ENCODE measurements at places on chromosomes 4 and X.

DNA sequence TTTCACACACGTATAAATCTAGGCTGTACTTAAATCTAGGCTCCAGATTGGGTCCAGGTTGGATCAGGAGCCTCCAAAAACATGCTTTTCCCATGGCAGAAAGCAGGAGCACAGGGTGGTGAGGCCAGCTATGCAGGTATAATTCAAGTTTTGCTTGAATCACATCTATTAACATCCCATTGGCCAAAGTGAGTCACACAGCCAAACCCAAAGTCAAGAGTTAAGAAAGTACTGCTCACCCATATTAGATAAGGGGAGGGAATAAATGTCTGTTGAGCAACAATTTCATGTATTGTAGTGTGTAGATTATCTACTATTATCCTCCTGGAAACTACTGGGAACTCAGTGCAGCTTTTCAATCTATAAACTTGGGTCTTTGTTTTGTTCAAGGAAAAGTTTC is 12.8 kb downstream of the SUPT20HL2 start:
- no peak for DNase-seq

GRCh38 chr4:109846395-109847098 is 1.4 kb upstream of the LRIT3 start:
- DNase-seq: no peak

GRCh38 chr4:78197947-78198346 is 140.8 kb downstream of the FRAS1 start:
- DNase-seq: no peak

GRCh38 chr4:188767496-188767895 is 628.3 kb downstream of the TRIML1 start:
- no peak for DNase-seq

GRCh38 chr4:139774759-139775487 is 109.3 kb downstream of the MGST2 start:
- no peak for DNase-seq

GRCh38 chr4:132123870-132124623 is 1025.0 kb upstream of the PCDH10 start:
- no peak for DNase-seq

DNA sequence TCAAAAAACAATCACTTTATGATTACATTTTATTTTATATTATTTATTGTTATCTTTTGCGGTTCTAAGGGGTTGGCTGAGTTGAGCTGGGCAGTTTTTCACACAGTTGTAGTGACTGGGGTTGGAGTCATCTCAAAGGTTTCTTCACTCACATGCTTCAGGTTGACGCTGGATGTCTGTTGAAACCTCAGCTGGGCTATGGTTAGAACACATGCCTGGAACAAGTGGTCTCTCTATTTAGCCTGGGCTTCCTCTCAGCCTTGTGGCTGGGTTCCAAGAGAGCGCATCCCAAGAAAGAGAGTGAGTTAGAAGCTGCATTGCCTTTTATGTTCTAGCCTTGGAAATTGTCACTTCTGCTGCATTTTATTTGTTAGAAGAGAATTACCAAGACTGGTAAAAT is 87.4 kb downstream of the CBLL2 start:
- DNase-seq: no peak

DNA sequence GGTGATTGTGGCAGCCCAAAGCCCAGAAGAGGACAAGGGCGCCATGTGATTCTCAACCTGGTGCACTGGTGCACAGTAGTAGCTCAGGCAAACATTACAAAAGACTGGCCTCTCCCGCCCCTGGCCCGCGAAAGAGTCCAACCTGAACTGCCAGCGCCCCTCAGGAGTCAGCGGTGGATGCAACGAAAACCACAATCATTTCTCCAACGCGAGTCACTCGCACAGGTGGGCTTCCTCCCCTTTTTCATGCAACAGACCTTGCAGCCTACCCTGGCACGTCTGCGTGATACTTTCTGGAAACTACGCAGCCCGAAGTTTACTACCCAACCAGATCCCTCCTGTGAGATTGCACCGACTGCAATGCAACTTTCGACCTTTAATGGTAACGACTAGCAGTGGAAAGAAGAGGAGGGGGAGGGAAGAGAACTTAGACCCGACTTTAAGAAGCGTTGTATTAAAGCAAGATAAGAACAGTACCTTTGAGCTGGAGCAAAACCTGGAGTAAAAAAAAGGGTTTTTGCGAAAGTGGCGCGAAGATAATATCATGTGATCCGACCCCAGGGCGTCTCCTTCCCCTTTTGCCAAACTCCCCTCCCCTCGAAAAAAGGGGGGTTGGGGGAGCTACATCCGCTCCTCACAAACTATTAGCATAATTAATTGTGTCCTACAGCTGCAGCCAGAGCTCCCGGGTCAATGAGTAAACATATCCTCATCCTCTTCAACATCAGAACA is 63.3 kb upstream of the CCDC160 start:
- DNase-seq: peak; percentile 50

DNA sequence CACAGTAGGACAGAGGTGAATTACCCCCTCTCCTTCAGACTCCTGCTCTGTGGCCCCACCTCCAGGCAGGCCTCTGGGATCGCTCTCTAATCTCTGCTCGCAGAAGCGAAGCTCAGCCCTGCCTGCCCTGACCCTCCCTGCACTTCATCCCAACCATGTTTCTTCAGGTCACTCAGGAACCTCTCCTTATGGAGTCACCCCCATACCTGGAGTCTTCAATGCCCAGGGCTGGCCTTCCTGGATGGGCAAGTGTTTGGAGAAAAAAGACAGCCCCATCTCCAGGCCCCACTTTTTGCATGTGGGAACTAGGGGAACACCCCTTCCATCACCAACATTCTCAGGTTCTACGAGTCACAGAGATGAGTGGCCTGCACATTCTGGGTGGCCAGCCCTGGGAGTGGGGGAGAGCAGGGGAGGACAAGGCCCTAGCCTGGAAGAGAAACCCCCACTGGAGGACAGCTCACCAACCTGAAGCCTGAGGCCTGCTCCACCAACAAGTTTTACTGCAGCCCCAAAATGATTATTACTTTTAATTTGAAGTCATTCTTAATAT is 90.8 kb downstream of the PPP2R2C start:
- DNase-seq: no peak

GRCh38 chr4:82320351-82320750 is 53.4 kb downstream of the HNRNPD start:
- no peak for DNase-seq

DNA sequence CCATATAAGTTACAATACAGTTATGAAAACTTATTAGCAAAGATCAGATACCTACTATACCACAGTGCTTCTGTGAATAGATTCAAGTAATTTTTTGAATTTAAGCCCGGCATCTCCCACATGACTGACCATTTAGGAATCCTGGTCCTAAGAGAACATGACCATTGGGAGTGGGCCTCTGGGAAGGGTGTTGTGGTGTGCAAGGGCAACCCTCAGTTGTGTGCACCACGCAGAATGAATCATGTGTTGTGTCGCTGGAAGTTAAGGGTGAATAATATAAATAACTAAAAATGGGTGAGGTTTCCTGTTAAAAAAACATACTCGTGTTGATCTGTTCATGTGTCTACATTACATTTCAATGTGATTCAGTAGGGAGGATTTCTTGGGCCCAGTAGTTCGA is 15.5 kb downstream of the CPE start:
- no peak for DNase-seq

DNA sequence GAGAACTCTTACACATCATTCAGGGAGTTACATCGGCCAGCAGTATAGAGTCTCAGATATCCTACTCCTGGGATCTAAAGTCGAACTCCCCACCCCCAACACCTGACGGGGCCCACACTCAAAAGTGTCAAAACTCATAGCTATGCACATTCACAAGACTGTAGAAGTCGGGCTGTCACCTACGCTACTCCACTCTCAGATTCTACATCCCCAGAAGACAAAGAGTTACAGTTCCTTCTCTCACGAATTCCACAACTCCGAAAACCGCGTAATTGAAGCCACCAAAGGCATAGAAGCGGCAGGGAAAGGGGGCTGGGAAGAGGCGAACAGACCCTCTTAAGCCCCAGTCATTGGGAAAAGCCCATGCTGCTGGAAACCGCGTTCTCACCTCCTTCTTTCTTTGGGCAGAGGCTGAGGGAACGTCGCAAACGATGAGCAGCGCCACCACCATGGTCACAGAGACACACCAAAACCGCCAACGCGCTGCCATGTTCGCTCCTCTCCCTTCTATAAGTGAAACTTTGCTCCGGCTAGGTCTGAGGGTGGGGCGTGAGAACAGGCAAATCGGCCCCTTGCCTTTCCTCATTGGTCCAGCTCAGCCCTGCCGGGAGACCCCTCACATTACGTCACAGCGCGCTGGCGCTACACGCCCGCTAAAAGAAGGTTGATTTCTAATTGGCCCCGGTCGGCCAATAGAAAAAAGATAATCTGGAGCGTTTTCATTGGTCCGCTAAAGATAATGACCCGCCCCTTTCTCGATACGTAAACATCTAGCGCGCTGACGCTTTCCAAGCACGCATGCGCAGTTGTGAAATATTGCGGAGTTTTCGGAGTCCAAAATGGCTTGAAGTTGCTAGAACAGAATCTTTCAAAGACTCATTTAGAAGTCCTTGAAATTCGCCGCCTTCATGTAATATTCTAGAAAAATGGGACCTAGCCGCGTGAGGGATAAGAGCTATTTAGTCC is at the start of gene MAGT1:
TSS of gene MAGT1 (minus strand) at position 515 of the 966 bp plus-strand sequence. CDS start at position 490, 25 bp downstream.
- DNase-seq: peak; percentile 98

- no peak for DNase-seq
Measured at GRCh38 chrX:24167719-24168472, 18.4 kb downstream of the ZFX start.

DNA sequence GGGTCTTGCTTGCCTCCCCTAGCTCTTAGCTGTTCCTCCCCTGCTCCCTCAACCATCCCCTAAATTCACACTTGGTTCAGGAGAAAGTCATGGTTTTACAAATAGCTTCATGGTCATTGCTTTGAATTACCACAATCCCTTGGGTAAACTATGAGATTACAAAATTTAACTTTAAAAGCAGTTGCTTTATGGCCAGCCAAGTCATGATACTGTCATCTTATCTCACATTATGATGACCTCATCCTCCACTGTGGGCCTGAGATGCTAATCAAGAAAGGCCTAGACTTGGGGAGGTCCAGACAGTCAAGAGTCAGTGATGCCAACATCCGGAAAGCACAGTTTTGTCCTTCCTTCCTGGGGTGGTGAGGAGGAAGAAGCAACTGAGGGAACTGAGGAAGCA is 10.5 kb upstream of the FGF16 start:
- no peak for DNase-seq

- DNase-seq: no peak
Measured at GRCh38 chrX:97787311-97787710, 903.6 kb downstream of the RPA4 start.

DNA sequence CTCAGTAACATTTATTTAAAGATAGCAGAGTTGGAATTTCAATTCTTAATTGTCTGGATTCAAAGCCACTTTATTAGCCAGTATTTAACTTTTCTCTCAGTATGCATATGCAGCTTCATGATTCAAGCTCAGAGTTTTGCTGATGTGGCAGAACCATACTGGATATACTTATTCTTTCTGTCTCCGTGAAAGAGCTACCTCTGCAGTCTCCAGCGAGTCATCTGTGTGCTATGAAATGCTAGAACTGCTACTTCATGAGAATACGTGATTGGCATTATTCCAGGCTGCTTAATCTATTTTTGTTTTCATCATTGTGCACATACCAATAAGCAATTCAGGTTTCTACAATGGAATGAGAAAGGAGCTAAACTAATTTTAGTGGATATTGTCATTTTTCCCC is 743.7 kb downstream of the C4orf33 start:
- DNase-seq: no peak

- DNase-seq: no peak
Measured at GRCh38 chrX:19350941-19351384, 7.2 kb downstream of the PDHA1 start.

GRCh38 chrX:130772105-130772775 is 130.8 kb downstream of the ENOX2 start:
- DNase-seq: no peak

DNA sequence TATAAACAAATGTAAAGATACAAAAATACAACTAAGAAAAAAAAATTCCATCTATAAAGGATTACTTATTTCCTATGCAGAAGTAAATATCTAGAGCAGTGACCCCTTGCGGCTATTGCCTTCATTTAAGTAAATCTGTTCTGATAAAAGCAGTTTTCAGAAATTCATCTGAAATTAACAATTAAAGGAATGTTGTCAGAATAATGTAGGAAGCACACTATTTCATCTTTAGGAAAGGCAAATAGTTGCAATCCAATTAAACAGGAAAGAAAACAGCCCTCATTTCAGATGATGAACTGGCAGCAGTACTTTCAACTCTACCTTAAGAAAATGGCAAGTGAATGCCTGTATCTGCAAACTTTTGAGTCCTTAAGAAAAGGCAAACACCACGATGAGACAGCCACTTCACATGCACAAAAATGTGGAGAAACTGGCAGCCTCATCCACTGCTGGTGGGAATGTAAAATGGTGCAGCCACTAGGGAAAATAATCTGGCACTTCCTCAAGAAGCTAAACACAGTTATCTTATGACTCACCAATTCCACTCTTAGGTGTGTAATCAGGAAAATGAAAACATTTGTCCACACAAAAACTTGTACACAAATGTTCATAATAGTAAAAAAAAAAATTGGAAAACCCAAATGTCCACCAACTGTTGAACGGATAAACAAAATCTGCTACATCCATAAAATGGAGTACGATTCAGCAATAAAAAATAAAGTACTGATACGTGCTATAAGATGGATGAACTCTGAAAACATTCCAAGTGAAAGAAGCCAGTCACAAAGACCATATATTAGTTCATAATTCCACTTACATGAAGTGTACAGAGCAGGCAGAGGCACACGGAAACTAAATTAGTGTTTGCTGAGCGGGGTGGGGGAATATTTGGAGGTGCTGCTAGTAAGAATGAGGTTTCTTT is 2.0 kb upstream of the THAP9 start:
- peak; percentile 43 for DNase-seq

DNA sequence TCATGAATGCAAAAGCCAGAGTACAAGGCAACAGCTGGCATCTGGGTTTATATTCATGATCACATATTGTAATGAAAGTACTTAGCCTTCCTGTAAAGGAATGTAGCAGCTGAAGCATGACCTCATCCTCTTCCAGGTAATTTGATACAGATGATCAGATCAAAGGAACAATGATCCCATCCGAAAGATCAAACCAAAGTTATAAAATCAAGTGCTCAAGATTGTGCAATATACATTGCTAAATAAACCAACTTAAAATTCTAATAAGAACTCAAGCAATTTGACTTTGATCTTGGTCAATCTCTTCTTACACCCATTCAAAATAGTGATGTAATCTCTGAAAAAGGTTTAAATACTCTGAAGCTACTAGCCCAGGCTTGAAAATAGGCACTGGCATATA is 113.1 kb upstream of the INPP4B start:
- peak; percentile 33 for DNase-seq

- no peak for DNase-seq
Measured at GRCh38 chr4:75180790-75181776, 248.2 kb downstream of the PARM1 start.

DNA sequence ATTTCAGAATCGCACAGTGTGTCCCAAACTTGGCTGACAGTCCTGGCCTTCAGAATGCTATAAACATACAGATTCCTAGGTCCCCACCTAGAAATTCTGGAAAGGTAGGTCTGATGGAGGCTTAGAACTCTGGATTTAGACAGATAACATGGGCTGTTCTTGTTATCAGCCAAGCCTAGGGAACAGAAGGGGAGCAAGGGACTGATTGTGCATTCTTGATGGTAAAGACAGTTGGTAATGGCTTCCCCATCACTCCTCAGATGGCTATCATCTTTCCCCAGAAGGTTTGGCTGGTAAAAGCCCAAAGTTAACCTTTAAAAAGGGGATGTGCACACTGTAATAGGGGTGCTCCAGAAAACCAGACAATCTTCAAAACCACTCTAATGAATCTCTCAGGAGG is 35.7 kb downstream of the DIPK2B start:
- no peak for DNase-seq
